ENCODE measurements at places on chromosomes 11 and 22.

GRCh38 chr11:117989351-117990102 lies 3.3 kb downstream of the IL10RA start:
- no peak for DNase-seq

- no peak for DNase-seq
These were observed 44.1 kb downstream of the GNB1L start for GRCh38 chr22:19810381-19811201.

- DNase-seq, result no peak
These were observed 32.8 kb downstream of the MS4A2 start for GRCh38 chr11:60121264-60121663.

DNA sequence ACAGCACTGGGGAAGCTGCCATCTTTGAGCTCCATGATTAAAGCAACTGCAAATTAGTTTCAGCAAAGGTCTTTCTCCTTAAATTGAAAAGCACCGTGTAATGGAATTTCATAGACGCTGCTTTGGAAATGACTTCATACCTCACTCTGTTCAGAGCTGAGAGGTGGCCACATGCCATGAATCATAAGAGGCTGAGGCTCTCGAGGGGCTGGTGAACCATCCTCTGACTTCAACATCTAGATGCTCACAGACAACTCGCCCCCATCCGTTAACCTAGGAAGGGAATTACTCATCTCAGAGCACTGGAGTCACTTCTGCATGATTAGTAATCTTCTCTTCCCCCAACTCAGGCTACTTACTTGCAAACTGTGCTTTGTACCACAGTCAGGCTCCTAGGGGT lies 122.3 kb downstream of the RCN1 start:
- DNase-seq, result no peak

DNA sequence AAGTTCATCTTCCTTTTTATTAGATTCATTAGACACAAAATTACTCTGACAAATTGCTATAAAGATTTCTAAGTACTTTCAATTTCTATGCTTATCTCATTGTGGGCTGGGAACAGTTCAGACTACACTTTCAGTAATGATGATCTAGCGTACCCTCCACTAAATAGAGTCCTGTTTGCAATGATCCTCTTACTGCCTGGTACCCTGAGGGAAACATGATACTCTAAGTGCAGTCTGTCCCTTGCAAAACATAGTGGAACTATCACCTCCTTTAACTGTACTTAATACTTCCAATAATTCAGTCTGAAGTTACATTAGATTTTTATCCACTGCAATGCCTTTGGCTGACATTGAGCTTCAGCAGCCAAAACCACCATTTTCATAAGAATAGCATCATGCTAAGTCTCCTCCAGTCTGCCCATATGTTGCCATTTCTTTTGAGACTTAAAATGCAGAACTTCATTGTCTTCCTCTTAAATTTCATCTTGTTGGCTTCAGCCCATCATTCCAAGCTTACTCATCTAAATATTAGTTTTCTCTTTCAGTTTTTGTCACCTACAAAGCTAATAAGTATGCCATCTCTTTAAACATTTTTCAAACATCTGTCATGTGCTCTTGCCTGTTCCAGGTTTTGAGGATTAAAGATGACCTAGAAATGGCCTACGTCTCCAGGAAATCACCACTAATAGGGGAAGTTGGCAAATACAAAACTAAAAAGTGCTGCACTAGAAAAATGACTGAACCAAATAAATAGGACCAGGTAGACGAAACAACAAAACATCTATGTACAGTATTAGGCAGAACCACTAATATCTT lies 55.5 kb downstream of the PAK1 start:
- DNase-seq, result no peak

DNA sequence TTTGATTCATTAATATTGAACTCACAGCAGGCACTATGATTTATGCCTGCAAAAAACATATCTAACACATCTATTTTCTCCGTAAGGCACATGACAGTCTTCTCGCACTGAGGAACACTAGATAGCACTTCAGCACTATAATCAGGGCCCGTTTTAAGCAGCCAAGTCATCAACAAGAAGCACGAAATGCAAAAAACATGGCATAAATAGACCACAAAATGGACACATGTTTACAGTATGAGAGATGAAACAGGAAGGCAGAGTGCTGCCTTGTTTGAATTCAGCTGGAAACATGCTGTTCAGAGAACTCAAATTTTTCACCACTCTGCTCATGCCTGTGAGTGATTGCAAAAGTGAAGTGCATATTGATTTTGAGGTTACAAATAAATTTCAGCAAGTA lies 205.8 kb upstream of the PDGFD start:
- DNase-seq, result no peak

GRCh38 chr11:12727563-12728211 lies 53.5 kb downstream of the TEAD1 start:
- DNase-seq, result no peak

Data from central memory CD4-positive, alpha-beta T cell (primary cell).